ENCODE measurements at places on chromosomes 7 and 10. TPM values are rescaled to one million over a fixed set of nuclear protein-coding genes. Genes with fewer than 3 reads are reported as not detected.

TMEM270 gene
- total RNA-seq: not detected

KDM7A gene
- total RNA-seq: 12.0 TPM

CCL24 gene
- not detected for total RNA-seq

GSAP gene
- total RNA-seq: 12.3 TPM

TAS2R41 gene
- not detected for total RNA-seq

CABCOCO1 gene
- not detected for total RNA-seq

ANKRD26 gene
- 8.7 TPM for total RNA-seq

TSPAN33 gene
- 12.8 TPM for total RNA-seq

RPEL1 gene
- not detected for total RNA-seq

ATOH7 gene
- total RNA-seq: not detected

DNA sequence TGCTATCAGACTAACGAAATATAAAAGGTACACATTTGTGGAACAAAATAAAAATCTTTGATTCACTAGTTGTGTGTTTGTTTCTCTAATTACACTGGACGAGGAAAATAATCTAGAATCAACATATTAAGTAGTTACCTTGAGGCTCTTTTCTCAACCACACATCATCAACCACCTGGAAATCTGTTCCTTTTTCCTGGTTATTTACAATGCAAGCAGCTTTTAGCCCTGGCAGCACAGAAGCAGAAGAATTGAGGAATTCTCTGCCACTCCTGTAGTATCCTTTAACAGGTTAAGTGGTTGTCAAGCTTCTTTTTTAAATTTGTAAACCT, 23.7 kb downstream of the NUP42 start:
- no peak for DNase-seq

GRCh38 chr10:62244785-62245467, 23.7 kb downstream of the RTKN2 start:
- DNase-seq: no peak

GRCh38 chr10:19247843-19248242, 199.2 kb downstream of the MALRD1 start:
- DNase-seq: no peak

- DNase-seq: no peak
Observed at GRCh38 chr7:116493449-116493848, 6.1 kb upstream of the CAV2 start.

DNA sequence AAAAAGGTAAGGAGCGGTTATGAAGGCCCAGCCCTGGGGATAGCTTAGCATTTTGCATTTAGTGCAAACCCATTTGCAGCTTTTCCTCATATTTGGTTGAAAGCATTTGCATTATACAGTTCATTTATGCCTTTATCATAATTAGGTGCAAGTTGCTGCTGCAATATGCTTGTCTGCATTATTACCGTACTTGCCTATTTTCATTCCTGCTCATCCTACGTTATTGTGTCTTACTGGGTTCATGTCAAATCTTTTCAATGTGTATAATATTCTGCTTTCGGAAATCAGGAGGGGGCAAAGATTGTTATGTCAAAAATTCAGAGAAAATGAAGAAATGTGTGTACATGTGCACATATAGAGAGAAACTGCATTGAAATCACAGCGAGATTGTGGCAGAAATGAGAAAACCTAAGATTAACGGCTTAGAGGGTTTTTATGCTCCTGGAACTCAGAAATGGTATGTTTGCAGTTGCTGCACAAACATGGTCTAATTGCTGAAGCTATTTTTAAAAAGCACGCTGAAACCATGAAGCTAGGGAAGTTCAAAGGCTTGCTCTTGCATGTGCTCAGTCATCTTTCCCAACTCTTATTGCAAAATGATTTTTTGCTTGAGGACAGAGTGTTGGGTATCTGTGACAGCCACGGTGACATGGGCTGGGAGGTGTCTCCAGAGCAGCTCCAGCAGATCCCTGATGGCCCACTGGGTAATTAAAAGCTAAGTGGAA, 613.2 kb downstream of the SDK1 start:
- DNase-seq: no peak

DNA sequence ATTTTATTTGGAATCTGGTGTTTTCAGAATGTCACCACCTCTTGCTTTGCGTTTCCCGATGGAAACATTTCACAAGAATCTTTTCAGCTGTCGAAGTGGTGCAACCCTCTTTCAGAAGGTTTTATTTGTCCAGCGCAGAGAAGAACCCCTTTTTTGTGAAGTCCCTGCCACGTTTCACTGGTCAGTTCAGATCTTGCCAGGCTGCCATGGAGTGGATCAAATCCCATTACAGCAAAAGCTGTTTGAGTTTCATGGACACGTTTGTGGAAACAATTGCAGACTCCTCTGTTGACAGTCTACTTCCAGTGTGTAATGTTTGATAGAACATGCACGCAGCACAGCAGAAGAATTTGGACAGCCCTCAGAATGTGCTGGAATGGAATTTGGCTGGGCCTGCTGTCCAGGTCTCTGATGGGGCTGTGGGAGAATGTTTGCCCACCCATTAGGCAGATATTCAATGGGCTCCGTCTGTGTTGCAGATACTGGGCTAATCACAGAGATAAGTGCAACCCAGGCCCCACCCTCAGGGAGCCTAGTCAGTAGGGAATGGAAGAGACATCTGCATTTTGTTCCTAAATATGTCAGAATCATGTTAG, 143.2 kb downstream of the GRK5 start:
- DNase-seq: peak; percentile 78

GRCh38 chr10:76044751-76045150, 613.3 kb downstream of the LRMDA start:
- no peak for DNase-seq

DNA sequence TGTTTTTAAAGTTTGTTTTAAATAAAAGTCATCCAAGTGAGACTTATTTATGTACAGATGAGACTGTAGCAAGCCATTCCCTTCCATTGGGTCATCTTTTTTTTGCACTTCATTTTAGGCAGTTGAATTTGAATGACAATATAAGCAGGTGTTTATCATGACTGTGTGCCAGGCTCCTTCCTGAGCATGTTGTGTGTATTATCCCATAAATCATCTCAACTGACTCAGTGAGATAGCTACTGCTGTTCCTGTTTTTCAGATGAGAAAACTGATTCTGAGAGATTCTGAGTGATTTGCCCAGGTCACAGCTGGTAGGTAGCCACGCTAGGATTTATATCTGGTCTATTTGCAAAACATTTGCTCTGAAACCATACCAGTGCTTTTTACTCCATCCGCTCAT, 11.7 kb downstream of the TMEM254 start:
- DNase-seq: no peak

DNA sequence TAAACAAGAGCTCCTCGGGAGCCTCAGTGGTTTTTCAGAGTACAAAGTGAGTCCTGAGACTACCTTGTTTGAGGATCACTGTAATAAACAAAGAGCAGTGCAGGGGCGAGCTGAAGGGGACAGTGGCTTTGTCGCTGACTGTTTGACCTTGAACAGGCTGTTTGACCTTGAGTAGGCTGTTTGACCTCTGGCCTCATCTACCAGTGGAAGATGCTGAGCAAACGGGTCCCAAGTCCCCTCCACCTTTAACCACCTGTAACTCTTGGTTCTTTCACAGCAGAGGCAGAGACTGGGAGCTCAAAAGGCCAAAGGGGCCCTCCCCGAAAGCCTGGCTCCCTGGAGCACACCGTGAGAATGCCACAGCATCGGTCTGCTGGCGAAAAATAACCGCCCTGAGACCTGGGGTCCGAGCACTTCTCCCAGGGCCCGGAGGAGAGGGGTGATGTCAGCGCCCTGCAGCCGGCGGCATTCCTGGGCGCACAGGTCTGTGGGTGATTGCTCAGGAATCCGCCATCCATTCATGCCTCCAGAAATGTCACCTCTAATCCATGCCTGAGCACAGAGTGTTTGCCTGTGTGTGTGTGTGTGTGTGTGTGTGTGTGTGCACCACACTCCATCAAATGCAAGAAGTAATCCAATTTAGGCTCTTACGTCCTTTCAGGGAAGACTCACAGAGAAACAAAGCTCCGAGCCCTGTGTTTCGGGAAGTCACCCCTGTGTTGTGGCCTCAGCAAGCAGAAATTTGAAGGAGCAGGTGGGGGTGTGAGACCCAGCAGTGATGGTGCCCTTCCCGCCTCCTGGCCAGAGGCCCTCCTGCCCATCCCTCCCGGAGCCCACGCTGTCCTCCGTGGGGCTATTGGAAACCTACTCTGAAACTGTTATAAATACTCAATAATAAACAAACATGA, 66.5 kb downstream of the ASB13 start:
- no peak for DNase-seq

- no peak for DNase-seq
Observed at GRCh38 chr7:141333459-141333858, 217.8 kb upstream of the AGK start.

Measured in right cardiac atrium (tissue), 5 donors.